Common myeloid progenitor, CD34-positive (primary cell): ENCODE measurements at places on chromosomes 7 and 10.
A peak's percentile ranks its signal among the peaks of the same experiment; 100 is the strongest.

DNA sequence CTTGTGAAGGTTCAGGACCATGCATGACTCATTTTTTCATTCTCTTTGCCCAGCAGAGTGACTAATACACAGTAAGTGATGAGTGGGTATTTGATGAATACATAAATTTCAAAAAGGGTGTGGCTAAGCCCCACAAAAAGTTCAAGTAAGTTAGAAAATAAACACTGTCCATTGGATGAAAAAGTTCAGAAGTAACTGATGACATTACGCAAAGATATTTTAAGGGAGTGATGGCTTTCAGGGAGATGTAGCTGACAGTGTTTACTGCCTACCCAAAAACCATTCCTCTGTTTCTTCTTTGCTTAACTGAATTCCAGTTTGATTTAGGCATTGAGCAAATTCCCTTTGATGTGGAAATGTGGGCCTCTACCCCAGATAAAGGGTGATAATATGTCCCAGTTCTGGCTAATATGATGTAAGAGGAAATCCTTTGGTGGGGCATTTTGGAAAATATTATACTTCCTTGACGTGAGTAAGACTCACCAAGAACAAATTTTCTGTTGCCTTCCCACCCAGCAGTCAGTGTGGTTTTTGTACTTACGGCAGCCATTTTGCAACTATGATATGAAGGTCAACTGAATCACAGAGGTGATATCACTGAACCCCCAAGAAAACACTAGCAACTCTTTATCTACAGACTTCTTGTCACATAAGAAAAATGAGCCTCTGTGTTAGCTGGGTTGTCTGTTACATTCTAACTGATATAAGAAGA lies 29.0 kb upstream of the EBLN1 start:
- no peaks in the 10 kb centered on the region for H3K27me3 ChIP-seq
- H3K27ac ChIP-seq, result no peak overlapping the region
- DNase-seq, result peak; percentile 67
- no peaks in the 10 kb centered on the region for H3K36me3 ChIP-seq
- no peaks in the 10 kb centered on the region for H3K4me1 ChIP-seq
- no peak overlapping the region for H3K4me3 ChIP-seq

- DNase-seq, result no peak
- no peak overlapping the region for H3K27ac ChIP-seq
- no peaks in the 10 kb centered on the region for H3K36me3 ChIP-seq
- no peaks in the 10 kb centered on the region for H3K4me1 ChIP-seq
- H3K4me3 ChIP-seq, result no peak overlapping the region
Observed at GRCh38 chr10:86193841-86194240, 172.8 kb downstream of the GRID1 start.

GRCh38 chr7:25073451-25073850 lies 51.6 kb downstream of the CYCS start:
- no peak overlapping the region for H3K4me3 ChIP-seq
- peaks cover 3% of the 10 kb centered on the region for H3K4me1 ChIP-seq
- peak; percentile 81 for DNase-seq
- no peak overlapping the region for H3K27ac ChIP-seq
- H3K27me3 ChIP-seq, result no peaks in the 10 kb centered on the region

DNA sequence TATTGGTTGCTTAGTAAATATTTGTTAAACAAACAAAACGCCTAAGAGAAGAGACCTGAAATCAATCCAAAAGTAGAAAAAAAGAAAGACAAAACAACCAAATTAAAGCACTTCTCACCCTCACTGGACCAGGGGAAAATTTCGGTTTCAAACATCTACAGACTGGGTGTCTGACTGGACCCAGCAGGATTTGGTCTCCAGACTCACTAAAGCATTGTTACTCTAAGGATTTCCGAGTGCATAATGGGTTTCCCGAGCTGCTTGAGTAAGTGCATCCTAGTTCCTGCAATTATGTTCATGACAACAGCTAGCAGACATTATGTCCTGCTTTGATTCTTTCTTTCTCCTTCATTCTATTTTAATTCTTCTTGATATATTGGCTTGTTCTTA lies 51.8 kb upstream of the FAM3C start:
- no peaks in the 10 kb centered on the region for H3K36me3 ChIP-seq
- H3K27me3 ChIP-seq, result no peaks in the 10 kb centered on the region
- no peak overlapping the region for H3K4me3 ChIP-seq
- H3K27ac ChIP-seq, result no peak overlapping the region
